ENCODE measurements at places on chromosomes 1 and 21. TPM values are rescaled to one million over a fixed set of nuclear protein-coding genes. Genes with fewer than 3 reads are reported as not detected.
A peak's percentile ranks its signal among the peaks of the same experiment; 100 is the strongest.

DNA sequence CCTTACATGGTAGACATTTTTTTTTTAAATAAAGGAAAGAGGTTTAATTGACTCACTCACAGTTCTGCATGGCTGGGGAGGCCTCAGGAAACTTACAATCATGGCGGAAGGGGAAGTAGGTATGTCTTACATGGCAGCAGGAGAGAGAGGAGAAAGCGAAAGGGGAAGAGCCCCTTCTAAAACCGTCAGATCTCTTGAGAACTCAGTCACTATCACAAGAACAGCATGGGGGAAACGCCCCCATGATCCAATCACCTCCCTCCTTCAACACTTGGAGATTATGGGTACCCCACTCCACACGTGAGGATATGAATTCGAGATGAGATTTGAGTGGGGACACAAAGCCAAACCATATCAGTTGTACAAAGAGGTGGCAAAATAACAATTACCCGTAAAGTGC lies 301.7 kb downstream of the GRIK1 start:
- no peak for DNase-seq

The CRP gene
- not detected for total RNA-seq

DNA sequence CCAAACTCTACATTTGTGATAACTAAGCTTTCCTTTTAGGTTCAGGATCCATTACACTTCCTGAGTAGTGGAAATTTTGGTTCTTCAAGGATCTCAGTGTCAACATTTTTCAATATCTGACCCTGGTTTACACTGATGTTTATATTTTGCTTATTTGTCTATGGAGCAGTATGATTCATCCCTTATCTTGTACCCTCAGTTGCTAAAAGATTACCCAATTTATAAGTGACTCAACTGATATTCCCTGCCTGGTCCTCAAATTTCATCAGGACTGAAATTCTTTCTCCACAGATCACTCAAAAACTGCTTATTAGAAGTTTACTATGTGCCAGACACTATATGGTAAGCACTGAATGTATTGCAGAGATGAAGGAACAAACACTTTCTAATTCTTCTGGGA lies 139.1 kb upstream of the CHRM3 start:
- peak; percentile 19 for DNase-seq

The STIL gene
- total RNA-seq = 8.8 TPM

The SYDE2 gene
- 9.9 TPM for total RNA-seq

The RGS4 gene
- 23.8 TPM for total RNA-seq

- no peak for DNase-seq
Measured at GRCh38 chr1:46532095-46532494, 19.4 kb downstream of the KNCN start.

All from astrocyte (in vitro differentiated cells and primary cell).